RPMI7951 (cell line): ENCODE measurements at places on chromosomes 12 and 14. TPM values are rescaled to one million over a fixed set of nuclear protein-coding genes. Genes with fewer than 3 reads are reported as not detected.

CRIP1 gene
- 0.12 TPM in 1 of 2 replicates, not detected in the other for total RNA-seq

FSCB gene
- total RNA-seq, result not detected in 2 replicates

GRCh38 chr12:39157696-39158342 is 252.4 kb upstream of the CPNE8 start:
- DNase-seq, result no peak

- DNase-seq, result peak; percentile 89
Measured at GRCh38 chr14:68466491-68466977, 326.3 kb downstream of the ZFP36L1 start.

GRCh38 chr14:23884541-23884904 is 69.0 kb upstream of the DHRS4 start:
- DNase-seq, result no peak

DNA sequence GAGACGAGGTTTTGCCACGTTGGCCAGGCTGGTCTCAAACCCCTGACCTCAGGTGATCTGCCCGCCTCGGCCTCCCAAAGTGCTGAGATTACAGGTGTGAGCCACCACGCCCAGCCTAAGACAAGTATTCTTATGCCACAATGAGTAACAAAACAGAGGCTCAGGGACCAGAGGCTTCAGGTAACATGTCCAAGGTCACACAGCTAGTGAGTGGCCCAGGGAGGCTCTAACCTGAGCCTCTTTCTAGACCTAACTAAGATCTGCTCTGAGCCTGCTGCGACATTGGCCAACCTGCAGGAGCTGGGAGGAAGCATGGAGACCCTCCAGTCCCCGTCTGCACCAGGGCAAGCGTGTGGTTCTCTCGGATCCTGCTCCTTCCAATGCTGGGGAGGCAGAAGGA is 77.9 kb downstream of the FOXN3 start:
- no peak for DNase-seq

GRCh38 chr12:31585271-31585670 is 5.7 kb downstream of the DENND5B start:
- peak; percentile 67 for DNase-seq

DNA sequence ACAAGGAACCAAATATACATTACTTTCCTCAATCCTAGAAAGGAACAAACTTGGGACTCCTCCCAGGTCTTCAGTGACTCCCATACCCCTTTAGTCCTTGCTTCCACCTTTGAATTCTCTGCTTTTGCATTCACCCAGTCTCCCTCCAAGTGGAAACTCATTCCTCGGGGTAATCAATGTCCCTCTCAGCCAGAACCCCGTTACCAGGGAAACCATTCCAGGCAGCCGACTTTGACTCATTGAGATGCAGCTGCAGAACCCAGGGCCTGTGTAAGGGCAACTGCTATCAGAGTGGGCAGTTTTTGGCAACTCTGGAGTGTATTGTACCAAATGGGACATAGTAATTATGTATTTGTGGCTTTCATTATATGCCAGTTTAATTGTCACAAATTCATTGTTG is 186.2 kb downstream of the NRXN3 start:
- no peak for DNase-seq

DNA sequence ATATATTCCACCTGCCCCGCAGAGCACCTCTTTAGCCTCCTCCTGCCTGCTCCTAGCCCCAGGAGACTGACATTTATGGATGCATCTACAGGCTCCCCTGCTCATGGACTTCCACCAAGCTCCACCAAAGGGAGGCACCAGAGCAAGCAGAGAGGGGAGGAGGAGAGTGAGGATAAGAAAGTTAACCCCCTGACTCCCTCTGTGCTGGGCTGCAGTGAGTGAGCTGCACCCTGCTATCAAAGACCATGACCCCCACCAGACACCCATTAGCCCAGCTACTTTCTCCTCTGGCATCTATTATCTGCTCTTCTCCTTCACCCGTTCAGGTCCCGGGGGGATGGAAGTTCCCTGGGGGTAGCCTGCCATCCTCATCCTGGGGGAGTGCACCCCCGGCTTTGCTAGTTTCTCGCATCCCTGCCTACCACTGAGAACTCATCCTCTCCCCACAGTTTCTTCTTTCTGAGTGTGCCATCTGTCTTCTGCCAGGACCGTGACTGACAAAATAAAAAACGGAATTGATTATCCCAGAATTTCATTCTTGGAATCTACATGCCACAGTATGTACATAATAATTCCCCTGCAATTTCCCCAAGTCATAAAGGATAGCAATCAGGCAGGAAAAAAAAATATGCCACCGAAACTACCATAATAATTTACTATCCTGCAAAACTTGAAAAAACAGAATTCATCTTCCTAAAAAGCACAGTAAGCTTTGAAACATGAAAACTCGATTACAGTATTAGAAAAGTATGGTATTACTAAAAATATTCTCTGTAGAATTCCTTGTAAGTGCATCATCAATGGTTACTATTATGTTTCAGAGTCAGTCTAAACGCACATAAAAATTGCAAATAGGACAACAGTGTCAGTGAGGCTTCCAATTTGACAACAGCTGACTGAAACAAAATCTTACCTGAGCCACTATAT is 45.2 kb downstream of the FOXN3 start:
- DNase-seq, result no peak
